ENCODE measurements at places on chromosomes 6 and 20. TPM values are rescaled to one million over a fixed set of nuclear protein-coding genes. Genes with fewer than 3 reads are reported as not detected.

- DNase-seq, result no peak
Observed at GRCh38 chr20:44518248-44518647, 3.6 kb downstream of the SERINC3 start.

DNA sequence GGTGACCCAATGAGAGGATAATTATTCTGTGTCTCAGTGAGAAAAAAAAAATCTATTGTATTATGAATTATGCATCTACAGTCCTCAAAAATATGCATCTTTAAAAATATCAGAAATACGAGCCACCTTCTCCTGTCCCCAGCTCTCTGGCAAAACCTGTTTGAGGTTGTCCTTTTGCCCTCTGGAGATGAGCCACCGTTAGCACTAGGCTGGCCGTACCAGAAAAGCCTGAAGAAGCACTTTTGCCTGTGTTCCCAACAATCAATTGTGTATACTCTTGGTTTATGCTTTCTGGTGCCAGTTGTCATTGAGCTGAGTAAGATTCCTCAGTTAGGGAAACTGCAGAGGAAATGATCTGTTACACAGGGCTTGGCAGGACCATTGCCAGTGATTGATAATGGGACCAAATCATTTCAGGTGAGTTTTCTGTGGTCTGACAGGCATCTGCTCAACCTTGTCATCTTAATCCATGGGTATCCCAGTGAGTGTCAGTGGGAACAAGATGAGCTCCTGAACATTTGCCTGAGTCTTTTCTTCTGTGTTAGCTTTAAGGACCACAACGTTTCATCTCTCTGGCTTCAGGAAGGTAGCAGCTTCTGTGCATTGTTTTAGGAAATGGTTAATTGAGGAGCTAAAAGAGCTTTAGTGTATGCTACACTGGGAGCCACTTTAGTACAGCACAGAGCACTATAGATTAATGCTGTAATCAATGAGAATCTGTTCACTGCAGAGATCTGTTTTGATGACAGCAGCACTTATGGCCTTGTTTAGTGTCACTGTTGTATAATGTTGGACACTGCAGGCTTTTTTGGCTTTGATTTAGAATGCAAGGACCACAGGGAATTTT, 330.1 kb downstream of the RIMS1 start:
- no peak for DNase-seq

DNA sequence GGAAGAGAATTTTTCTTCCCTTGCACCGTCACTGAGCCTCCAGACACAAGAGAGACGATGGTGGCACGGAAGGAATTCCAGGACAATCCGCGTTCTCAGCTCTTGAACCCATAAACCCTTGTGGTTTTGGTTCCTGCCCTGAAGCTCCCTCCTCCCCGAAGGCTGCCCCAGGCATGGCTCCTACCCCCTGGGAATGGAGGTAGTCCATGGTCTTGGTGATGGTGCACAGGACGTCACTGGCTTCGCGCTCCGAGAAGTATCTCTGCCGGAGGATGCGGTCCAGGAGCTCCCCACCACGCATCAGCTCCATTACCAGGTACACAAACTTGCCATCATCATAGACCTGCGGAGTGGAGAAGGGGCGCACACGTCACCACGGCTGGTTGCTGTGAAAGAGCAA, 47.5 kb upstream of the MPC1 start:
- no peak for DNase-seq

DNA sequence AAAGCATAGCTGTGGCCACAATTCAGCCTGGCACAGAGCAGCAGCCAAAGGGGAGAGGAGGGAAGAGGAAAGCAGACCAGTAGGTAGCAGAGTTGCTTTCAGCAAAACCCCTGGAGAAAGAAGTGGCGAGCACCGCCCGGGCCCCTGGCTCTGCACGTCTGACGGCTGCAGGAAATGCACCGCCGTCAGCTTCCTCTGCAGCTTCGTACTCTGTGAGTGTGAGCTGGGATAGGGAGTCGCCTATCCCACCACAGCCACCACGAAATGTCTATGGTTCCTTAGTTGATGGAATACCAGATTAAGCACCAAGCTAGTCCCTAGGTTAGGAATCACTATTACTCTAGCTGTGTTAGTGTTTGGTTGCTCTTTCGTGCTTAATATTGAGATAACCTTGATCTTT, 79.9 kb upstream of the NAA20 start:
- no peak for DNase-seq

DNA sequence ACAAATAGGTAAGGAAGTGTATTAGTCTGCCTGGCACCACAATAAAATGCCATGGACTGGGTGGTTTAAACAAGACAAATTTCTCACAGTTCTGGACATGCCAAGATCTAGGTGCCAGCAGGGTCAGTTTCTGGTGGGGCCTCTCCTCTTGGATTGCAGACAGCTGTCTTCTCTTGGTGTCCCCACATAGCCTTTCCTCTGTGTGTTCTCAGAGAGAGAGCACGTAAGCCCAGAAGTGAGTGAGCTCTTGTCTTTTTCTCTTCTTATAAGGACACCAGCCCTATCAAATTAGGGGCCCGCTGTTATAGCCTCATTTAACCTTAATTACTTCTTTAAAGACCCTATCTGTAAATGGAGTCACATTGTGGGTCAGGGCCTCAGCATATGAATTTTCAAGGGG, 28.3 kb downstream of the SMPDL3A start:
- DNase-seq, result no peak

- no peak for DNase-seq
Observed at GRCh38 chr6:37668251-37668650, 29.4 kb downstream of the MDGA1 start.

DNA sequence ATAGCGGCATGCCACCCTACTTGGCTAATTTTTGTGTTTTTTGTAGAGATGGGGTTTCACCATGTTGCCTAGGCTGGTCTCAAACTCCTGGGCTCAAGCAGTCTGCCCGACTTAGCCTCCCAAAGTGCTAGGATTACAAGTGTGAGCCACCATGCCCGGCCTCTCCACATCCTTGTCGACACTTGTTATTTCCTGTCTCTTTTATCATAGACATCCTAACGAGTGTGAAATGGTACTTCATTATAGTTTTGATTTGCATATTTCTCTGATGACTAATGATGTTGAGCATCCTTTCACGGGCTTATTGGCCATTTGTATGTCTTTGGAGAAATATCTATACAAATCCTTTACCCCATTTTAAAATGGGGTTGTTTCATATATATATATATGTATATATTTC, 39.0 kb upstream of the ASXL1 start:
- no peak for DNase-seq

GRCh38 chr6:150152891-150153876, 10.3 kb downstream of the PPP1R14C start:
- no peak for DNase-seq

DNA sequence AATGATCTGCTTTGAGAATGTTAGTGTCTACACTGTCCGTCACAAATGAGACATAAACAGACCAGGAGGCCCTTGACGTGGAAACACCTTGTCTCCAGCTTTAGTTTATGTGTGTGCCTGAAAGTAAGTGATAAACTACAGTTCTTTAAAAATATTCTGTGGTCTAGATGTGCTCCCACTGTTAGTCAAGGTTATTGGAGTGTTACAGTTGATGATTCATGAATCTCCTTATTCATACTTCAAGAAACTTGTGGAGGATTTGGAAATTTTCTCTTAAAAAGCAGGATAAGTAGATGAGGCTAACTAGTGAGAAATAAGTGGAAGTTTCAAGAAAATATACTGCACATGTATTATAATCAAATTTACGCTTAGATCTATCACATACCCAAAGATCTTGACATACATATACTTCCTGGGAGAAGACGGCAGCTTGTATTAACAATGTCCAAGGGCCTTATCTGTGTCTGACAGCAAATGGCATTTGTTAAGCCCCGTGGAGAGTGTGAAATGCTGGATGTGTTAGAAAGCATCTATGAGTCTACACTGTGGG, 90.5 kb upstream of the MBOAT1 start:
- no peak for DNase-seq

The JAG1 gene
- total RNA-seq, result 21.9 TPM

DNA sequence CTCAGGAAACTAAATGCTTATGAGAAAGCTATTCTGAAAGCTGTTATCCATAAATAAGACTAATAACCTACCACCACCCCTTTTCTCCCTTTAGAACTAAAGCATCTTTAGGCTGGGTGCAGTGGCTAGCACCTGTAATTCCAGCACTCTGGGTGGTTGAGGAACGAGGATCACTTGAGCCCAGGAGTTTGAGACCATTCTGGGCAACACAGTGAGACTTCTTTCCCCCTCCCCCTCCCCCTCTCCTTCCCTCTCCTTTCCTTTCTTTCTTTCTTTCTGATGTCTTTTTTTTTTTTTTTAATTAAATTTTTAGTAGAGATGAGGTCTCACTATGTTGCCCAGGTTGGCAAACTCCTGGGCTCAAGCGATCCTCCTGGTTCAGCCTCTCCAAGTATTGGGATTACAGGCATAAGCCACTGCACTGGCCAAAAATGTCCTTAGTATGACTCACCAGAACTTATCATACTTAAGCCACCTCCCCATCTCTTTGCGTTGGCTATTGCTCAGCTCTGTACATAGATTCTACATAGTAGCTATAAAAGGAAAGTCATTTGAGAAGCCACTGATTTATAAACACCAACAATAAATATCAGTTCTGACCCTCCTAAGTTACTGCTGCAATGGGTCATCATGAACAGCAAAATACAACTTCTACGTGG, 54.8 kb upstream of the SPDEF start:
- DNase-seq, result no peak

DNA sequence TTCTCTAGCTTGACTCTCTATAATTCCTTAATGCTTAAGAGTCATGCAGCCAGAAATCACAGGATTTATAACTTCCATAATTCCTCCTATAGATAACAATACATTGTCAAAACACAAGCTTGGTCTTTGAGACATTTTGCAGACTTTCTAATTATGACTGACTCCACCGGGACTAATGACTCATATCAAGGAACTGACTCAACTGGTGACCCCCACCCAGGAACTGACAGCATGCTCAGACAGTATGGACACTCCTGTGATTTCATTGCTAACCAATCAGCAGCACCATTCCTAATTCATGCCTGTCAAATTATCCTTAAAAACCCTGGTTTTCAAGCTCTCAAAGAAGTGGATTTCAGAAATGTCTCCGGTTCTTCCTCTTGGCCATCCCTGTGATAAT, 670.5 kb upstream of the IMPG1 start:
- no peak for DNase-seq

The ZBTB24 gene
- total RNA-seq, result 18.1 TPM

DNA sequence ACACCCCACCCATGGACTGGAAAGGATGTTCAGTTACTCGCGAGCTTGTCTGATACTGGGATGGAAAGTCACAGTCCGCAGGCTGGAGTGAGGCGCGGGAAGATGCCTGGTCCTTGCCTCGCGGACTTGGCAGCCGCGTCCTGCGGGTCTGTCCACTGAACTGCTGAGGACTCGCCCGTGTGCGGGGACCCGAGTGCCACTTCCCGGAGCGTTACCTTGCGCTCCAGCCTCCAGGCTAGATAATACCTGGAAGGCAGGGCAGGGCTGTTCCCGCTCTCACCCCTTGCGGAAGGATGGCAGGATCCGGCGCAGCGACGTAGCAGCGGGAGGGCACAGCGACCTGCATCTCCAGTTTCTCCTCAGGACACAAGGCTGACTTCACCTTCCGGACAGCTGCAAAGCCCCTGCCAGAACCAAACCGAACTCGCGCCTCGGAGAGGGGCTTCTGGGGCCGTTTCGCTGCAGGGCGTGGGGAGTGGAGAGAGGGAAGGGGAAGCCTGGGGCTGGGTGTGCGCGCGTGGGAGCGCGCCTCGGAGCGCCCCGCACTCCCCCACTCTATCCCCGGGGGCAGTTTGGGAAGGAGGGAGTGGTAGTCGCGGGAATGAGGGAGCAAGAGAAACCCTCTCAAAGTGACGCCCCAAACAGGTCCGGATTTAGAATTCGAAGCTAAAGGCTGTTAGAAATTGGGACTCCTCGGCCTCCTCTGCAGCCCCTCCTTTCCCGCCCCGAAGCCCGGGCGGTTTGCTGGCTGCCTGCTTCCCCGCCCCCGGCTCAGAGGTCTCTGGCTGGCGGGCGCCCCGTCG, at the start of gene KCNQ5:
Gene KCNQ5 (plus strand): TSS at position 774 of the 803 bp plus-strand sequence.
- DNase-seq, result peak; percentile 73

The KIF13A gene
- total RNA-seq, result 25.8 TPM

The SAMD3 gene
- total RNA-seq, result 11.5 TPM

DNA sequence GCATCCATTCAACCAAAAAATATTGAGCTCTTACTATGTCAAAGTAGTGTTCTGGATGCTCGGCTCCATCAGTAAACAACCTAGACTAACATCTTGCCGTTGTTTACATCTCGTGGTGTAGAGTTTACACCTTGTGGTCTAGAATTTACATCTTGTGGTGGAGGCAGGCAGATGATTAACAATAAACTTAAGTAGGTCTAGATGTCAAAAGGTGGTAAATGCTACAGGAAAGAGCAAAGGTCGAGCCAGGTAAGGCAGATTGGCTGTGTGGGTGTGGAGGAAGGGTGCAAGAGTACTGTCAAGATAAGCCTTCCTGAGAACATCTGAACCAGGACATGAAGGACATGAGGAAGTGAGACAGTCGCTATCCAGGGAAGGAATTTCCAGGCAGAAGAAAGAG, 88.4 kb upstream of the ESR1 start:
- no peak for DNase-seq

DNA sequence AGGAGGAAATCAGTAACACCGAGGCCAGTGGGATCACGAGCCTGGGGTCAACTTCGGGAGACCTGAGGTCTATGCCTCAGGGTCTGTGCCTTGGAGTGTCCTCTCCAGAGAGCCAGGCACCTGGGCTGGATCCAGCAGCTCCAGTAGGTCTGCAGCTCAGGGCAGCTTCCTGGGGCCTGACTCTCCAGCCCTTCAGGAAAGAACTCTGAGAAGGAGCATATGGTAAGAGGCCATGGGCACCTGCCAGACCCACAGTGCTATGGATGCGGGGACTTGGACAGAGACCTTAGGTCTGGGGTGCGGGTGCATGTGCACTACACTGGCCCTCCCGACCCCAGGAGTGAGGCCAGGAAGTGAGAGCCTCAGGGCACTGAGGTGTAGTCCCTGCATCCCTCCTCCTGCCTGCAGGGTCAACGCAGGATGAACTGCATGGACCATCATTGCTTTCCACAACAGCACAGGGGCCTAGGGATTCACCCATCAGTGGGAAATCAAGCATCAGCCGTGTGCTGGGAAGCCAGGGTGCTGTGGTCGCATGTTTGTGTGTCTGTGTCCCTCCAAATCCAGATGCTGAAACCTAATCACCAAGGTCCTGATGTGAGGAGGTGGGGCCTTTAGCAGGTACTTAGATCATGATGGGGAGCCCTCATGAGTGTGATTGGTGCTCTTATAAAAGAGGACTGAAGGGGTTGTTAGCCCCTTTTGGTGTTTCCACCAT, 210.9 kb upstream of the CST7 start:
- no peak for DNase-seq

DNA sequence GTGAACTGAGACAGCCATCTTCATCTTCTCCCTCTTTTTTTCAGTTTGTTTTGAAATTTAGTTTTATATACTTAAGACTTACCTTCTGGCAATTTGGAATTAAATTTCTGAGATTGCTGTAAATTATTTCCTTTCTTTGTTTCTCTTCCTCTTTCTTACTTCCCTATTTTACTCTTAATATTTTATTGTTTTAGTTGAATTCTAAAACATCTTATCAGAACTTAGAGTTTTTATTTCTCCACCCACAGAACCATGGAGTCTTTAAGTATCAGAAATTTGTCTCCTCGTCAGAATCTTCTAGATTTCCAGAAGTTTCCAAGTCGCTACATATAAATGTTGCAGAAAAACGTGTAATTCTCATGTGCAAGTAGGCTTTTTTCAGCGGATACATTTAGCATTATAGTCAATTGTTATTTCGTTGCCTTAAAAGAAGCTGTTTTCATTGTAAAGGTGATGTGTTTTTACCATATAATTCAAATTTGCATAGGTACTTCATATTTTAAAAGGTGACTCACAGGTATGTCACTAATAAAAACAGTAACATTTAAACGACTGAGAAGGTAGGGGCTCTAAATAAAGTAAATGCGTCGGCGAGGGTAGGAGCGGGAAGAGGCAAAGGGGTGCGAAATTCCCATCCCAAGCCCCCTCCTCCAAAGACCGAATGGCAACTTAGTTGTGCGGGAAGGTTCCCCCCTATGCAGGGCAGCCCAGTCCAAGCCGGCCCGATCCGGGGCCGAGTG, 866 bp upstream of the MYO6 start:
- DNase-seq, result no peak
